ENCODE measurements at places on chromosomes 6 and 20. TPM values are rescaled to one million over a fixed set of nuclear protein-coding genes. Genes with fewer than 3 reads are reported as not detected.

The ME1 gene
- total RNA-seq: 4.0 TPM

The RCAN2 gene
- 30.3 TPM for total RNA-seq

The EBF4 gene
- 6.2 TPM for total RNA-seq

GRCh38 chr6:35388772-35389352 lies 46.5 kb downstream of the PPARD start:
- no peak for DNase-seq

GRCh38 chr6:116387374-116387773 lies 16.6 kb downstream of the DSE start:
- DNase-seq: no peak

GRCh38 chr6:53432318-53433161 lies 83.8 kb upstream of the ELOVL5 start:
- no peak for DNase-seq

DNA sequence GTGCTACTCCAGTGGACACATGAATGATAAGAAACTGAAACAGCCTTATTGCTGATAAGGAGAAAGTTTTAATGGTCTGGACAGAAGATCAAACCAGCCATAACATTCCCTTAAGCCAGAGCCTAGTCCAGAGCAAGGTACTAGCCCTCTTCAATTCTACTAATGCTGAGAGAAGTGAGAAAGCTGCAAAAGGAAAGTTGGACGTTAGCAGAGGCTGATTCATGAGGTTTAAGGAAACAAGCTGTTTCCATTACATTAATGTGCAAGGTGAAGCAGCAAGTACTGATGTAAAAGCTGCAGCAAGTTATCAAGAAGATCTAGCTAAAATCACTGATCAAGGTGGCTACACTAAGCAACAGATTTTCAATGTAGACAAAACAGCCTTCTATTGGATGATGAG lies 634.4 kb downstream of the KIF16B start:
- DNase-seq: no peak

DNA sequence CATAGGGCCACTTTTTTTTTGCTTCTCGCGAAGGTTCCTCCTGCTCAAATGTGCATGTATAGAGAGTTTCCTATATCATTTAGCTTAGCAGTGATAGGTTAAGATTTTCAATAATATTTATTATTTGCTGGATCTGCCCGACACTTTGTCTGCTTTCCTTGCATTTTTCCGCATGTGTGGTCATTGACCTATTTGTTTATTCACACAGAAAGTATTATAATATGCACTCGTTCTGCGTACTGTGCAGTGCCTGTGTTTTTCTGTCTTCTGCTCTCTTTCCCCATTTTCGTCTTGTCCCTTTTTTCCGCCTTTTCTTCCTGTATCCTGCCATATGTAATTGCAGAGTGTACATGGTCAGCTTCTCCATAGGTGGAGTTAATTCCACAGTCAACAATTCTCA lies 255.8 kb downstream of the TMEM242 start:
- no peak for DNase-seq

- no peak for DNase-seq
Measured at GRCh38 chr6:148682990-148683389, 63.8 kb upstream of the UST start.

DNA sequence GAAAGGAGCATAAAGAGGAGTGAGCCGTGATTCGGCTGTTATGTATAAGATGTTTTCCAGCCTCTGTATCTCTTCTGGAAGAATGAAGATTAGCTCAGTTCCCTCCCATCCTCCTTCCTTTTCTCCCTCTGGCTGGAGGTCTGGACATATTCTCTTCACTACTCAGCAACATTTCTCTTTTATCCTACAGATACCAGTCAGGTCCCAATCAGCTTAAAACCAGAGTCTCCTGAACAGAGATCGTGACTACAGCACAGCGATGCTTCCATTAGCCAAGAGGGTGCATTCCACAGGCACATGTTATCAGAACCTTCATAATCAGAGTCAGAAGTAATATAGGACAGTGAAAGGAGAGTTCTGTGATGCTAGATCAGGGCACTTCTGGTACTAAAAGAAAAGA lies 133.9 kb upstream of the SOX4 start:
- no peak for DNase-seq

All from cerebellum (tissue), 4 donors.